H54 (cell line): ENCODE measurements at places on chromosomes 3 and 15.

GRCh38 chr3:45131201-45131600 is 15.0 kb downstream of the CDCP1 start:
- DNase-seq = no peak

DNA sequence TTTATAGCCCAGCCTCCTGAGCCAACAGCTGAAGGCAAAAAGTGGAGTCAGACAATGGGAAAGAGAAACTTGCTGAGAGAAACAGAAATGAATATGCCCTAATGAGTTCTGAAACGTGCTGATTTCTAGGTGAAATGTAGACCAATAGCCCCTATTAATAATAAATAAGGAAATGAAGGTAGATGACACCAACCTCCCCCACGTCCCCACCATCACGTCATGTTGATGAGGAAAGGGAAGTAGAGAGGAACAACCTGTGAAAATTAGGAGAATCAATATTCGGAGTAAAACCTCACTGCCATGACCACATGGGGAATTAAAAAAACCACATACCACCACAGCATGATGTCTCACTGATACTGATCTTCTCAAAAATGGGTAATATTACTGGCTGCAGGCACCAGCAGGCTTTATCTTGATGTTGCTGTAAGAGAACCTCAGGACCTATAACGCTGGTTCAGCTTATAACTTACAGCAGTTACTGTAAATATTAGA is 64.0 kb downstream of the KAT2B start:
- DNase-seq = no peak

DNA sequence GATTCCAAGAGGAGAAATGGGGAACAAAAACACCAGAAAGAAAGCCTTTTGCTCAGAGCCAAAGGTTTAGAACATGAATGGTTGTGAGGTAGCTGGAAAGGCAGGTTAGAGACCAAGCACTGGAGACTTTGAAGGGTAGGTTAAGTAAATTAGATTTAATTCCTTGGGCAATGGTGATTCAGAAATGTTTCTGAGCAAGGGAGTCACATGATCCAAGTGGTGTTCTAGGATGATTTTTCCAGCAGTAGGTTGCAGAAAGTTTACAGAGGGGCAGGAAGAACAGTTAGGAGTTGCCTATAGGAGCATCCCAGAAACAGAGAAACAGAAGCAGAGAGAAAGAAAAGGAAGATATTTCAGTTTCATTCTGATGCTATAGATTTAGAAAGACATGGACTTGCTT is 139.8 kb downstream of the WDR76 start:
- no peak for DNase-seq

DNA sequence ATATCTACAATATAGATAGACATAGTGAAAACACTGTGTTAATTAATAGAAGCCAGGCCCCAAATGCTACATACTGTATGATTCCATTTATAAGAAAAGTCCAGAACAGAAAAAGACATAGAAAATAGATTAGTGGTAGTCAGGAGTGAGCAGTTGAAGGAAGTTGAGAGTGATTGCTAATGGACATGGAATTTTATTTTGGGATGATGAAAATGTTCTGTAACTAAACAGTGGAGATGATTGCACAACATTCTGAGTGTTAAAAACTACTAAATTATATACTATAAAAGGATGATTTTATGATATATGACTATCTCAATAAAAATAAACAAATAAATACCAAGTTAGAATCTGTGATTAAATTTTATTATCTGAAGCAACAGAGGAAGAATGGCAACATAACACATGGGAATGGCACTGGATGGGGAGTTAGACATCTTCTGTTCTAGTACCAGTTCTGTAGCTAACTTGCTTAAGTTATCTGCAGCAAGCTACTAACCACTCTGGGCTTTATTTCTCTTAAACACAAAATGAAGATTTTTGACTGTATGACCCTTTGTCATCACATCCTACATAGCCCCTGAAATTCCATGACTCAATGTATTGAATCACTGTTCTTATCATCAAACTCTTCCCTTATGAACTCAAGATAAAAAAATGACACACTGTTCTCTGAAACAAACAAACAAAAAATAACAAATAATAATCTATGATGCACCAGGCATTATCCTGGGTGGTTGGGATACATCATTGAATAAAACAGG is 612.7 kb downstream of the TBL1XR1 start:
- no peak for DNase-seq

DNA sequence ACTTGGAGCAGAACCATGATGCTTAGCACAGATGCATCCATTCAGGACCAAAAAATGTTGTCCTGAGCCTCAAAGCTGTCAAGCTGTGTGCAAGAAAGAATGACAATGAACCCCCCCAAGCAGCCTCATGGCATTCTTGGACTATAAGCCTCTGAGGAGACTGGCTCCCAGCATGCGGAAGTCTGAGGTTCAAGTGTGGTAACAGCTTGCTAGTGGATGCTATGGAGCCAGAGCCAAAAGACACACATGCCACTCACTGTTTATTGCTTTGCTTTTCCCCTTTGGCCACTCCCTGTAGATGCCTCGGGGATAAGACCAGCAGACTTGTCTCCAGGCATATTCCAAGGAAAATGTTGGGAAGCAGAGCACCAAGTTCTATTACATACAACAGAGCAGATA is 38.2 kb upstream of the SNRK start:
- DNase-seq = no peak

- no peak for DNase-seq
These were observed 152.5 kb downstream of the MEX3B start for GRCh38 chr15:81893182-81893835.

DNA sequence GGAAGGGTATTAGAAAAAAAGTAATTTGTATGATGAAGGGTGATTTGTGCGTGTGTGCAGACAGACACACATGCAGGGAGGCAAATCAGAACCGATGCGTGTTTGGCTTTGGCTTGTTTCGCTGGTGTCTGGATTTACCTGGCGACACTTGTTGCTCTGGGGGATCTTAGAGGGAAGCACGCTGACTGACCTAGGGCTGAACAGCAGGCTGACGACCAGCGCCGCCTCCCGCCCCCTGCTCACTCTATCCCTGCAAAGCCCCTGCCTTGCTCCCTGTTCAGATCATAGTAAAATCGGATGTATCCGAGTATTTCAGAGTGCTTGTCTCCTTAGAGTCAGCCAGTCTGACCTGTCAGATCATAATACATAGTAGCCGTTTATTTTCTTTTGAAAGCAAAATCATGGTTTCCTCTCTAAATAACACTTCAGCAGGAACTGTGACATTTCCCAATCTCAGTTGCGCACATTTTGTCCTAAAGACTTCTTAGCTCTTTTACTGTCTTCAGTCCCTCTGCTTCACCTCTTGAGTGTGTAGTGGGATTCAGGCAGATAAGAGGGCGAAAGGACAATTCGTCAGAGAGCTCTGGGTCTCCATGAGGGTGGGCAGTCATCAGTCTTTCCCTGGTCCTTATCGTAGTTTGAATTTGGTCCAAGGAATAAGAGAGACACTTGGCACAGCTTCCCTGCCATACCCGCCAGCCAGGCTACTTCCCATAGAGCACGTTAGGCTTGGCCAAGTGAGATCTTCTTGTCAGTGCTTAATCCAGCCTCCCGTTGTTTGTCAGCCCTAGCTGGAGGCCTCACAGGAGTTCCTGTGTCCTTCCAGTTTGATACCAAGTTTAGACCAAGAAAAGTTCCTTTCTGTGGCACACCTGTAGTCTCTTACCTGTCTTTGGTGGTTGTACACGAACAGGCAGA is 97.4 kb downstream of the PGPEP1L start:
- DNase-seq = no peak

GRCh38 chr15:65044724-65045481 is at the start of gene SLC51B:
Gene SLC51B (plus strand): TSS chr15:65045387. CDS start chr15:65050005, 4,618 bp downstream.
- DNase-seq = no peak

DNA sequence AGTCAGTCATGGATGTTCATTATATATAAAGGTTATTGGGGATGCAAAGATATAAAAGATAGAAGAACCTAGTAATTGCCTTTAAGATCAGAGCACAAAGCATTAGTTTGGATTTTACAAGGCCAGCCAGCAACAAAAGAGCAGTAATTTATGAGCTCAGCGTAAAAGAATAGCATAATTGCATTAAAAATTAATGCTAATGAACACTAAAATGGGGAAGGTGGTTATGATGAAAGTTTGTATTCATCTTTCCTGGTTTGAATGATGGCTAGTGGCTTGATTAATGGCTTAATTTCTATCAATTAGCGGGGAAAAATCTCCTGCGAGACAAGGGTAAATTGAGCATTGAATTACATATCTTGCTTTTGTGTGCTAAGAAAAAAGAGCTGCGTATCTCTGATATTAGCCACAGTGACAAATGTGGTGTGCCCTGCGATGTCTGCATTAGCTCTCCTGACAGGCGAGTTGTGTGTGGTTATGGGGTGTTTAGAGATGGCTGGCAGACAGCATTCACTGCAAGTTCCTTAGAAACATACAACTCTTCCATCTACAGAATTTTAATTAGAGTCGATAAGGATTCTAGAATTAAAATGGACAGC is 42.8 kb upstream of the MLF1 start:
- DNase-seq = no peak
